ENCODE measurements at places on chromosomes 3 and 15.

GRCh38 chr3:106025151-106025722, 156.4 kb upstream of the CBLB start:
- DNase-seq, result no peak

DNA sequence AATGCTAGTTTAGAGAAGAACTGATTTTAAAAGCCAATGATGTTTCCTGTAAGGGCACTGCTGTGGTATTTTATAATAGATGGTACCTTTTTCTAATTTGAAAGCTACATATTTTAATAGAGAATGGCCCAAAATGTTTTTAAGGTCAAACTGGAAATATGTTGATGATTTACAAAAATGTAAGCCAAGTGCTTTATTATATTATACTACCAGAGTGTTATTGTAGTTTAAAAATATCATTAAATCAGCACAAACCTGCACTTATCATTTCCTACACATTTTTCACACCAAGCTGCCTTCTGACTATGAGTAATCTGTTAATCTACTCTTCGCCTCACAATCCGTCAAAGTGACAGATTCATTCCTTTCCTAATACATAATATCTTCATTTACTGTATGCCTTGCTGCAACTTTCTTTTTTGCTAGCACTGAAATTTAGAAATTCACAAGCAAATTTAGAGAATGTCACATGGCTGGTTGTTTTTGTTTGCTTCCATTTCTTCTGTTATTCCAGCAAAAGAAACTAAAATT, 126.4 kb upstream of the FAM3D start:
- peak; percentile 9 for DNase-seq

GRCh38 chr3:31614162-31614921, 81.6 kb downstream of the STT3B start:
- no peak for DNase-seq

DNA sequence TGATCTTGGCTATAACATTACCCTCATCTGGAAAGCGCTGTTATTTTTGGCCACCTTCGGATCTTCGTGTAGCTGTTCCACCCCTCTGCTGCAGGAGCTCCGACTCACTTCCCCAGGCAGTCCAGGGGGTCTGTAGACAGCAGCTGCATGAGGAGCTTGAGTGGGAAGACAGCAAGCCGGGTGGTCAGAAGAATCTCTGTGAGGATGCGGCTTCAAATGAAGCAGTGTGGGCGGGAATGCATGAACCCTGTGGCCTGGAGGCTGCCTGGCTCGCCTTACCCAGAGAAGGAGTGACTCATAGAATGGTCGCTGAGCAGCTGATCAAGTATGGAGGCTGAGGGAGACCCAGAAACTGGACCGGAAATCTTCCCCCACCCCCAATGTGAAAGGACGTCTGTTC, 45.2 kb upstream of the NR2F2 start:
- no peak for DNase-seq

- no peak for DNase-seq
These were observed 24.0 kb downstream of the ST8SIA2 start for GRCh38 chr15:92417716-92418115.

- DNase-seq, result peak; percentile 92
These were observed 21.1 kb upstream of the PLXND1 start for GRCh38 chr3:129627350-129628168.

- no peak for DNase-seq
These were observed 14.6 kb upstream of the FAM107A start for GRCh38 chr3:58591517-58592510.

DNA sequence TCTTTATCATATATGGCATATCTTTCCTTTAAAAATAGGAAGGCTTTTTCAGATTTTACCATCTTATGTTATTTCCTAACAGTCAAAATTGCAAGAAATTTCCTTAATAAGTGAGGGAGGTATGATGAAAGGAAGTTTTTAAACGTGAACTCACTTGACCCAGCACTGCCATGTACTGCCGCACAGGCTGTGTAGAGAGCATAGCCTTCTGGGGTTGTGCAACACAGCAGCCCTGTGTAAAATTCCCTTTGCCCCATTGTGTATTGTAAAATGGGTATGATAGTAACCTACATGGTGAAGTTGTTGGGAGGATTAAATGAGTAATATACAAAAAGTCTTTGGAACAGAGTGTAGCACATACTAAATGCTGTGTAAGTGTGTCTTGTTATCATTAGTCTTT, 78.6 kb downstream of the PEX5L start:
- DNase-seq, result no peak

DNA sequence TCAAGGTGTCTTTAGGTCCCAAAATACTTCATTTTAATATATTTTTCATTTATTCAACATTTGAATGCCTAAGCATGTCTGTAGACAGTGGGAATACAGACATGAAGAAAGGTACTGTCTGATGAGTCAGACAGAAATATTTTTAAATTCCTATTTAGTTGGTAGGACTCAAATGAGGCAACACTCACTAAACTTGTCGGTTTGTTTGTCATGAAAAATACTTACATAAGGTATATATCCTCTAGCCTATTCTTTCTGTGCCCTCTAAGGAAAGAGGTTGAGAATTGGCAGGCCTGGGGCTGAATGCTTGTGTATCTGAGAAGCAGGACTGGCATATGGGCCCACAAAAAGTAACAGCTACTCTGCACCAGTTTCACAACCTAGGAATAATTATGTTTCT, 423.6 kb upstream of the MDFIC2 start:
- DNase-seq, result no peak

DNA sequence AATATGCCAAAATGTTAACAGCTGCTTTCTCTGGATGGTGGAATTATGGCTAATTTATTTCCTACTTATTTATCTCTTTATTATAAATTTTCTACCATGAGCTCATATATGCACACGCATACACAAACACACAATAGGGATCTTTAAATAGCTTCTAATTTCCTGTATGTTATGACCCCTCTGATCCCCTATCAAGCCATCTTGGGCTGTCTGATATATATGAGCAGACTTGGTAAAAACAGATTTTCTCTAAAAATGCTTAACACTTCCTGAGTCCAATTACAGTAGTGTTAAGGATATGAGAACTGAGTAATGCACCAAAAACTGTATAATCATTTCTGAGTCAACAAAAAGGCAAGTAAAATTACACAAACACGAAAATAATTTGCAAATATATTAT, 52.0 kb upstream of the LMOD3 start:
- no peak for DNase-seq

DNA sequence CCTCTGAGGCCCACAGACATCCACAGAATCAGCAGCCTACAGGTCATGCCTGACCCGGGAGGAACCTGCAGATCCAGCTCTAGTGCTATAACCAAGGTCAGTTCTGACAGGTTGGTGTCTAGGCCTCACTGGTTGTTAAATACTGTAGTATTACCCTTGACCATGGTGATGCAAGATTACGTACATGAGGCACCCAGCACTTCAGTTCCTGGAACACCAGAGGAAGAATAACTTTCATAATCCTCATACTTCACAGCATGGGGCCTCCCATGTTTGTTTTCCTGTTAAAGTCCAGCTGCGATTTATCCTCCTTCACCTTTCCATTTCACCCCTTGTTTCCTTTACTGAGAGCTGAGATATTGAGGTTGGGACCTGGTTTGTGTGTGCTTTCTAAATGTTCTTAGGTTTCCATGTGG, 34.4 kb upstream of the GLCE start:
- no peak for DNase-seq

GRCh38 chr15:39499042-39499441, 81.8 kb upstream of the THBS1 start:
- DNase-seq, result no peak

DNA sequence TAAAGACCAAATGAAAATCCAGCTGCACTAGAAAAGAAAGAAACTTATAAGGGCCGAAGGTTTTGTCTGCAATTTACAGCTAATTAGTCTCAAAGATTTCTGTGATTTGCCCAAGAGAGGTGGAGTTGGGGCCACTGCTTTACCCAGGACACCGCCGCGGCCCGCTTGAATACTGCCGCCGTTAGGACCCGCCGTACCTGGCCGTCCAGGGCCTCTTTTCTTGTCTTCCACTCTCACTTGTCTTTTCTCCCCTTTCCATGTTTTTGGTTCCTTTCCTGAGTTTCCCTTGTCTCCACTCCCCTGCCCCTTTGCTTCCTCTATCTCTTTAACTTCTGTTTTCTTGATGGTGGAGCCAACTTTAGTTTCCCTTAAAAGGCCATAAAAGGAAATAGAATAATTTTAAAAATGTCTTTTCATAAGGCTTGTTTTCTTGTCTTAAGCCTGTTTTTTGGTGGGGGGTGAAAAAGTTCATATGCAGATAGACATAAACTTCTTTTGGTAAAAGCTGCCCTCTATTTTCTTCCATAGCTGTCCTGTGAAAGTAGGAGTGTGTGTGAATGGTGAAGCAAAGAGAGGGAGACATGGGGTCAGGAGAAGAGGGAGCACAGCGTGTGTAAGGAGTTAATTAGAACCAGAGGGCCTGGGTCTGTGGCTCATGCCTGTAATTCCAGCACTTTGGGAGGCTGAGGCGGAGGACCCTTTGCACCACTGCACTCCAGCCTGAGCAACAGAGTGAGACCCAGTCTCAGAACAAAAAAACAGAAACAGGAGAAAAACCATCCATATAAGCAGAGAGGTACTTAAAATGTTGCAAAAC, 16.0 kb upstream of the CCNL1 start:
- peak; percentile 45 for DNase-seq

DNA sequence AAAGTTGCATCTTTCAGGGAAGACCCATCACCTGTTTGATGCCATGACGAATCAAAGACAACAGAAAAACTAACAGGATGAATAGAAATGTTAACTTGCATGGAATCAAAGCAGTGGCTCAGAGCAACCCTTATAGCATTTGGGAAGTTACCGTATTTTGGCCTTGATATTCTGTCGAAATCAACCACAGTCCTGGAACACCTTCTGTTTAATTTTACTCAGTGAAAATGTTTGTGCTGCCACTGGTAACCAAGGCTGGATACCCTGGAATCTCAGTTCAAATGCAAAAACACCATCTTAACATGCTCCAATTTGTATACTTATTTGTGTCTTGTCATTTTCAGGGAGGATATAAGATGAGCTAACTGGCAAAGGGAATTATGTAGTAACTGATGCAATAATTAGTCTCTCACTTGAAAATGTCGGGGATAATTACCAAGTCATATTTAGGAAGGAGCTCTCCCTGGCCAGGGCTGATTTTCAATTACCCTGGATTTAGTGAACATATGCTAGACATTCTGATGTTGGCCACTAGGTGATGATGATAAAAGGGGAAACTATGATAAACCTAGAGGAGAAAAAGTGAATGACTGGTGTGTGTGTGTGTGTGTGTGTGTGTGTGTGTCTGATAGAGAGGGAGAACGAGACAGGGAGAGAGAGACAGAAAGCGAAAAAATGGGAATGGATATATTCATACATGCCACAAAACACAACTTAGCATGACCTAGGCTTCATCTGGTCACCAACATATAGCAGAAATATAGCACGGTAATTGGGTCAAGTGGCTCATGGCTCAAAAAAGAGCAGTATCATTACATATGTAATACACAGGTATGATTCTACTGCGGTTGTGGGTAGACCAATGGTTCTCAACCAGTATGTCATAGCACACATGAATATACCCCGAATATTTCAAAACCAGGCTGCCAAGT, 19.0 kb upstream of the PRICKLE2 start:
- DNase-seq, result peak; percentile 60

DNA sequence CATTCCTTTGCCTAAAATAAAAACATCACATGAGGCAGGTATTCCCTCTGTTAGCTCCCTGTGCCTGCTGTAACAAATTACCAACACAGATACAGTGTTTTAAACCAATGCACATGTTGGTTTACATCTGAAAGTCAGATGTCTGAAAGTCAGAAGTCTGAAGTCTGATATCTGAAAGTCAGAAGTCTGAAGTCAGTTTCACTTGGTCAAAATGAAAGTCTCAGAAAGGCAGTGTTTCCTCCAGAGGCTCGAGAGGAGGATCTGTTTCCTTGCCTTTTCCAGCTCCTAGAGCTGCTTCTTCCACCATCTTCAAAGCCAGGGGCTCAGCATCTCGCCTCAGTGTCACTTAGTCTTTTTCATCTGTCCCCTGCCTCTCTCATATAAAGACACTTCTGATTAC, 22.0 kb downstream of the SST start:
- DNase-seq, result no peak

DNA sequence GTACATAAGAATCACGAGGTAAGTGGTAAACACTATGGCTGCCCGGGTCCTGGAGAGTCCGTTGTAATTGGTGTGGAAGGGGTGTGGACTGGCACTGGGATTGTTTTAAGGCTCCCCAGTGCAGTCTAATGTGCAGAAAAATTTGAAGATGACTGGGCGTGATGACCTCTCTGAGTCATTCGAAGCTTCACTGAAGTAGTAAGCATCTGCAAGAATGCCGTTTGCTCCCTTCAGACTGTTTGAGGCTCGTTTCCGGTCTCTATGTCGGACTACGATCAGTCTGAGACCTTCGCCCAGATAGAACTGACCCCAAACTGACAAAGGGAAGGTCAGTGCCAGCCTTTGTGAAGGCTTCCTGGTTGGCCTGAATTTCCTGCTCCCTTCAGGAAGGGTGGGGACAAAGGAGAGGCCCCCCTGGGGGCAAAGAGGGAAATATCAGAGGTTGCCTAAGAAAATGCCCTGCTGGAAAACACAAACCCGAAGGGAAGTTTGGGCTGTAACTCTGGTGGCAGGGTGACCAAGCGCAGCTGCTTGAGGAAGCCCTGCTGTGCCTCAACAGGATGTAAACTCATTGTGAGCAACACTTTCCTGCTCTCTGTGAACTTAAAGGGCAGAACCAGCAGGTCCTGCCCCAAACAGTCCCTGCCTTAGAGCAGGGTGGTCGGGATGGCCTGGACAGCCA, 34.6 kb downstream of the BTD start:
- DNase-seq, result peak; percentile 74

DNA sequence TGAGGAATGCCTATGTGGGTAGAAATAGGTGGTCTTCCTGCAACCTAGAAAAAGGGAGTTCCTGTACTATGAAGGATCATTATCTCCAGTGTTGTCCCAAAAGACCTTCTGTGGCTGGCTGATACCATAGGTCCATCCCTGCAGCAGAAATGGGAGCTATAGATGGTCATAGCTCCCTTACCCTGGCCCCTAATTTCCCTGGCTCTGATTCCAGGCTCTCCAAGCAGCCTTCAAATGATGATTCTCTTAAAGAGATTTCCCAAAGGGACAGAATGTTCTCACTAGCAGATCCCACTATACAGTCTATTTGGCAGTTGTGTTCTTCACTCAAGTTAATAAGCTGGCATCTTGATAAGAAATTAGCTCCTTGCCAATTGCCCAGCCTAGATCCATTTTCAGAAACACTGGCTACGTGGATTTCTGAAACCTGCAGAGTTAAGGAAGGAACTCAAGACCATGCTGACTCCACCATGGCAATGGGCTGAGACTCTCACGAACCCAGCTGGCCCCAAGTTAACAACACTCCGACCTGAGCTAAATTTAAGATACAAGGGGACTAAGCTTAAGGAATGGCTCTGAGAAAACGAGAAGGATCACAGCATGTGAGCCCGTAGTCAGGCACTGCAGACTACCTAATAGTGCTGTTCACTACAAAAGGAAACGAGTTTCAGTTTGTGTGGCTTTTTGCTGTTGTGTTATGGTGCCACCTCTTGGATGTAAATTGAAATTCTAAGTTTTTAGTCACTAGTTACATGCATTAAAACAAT, 11.4 kb downstream of the C15orf40 start:
- peak; percentile 83 for DNase-seq

GRCh38 chr3:63521657-63522056, 130.8 kb upstream of the SNTN start:
- no peak for DNase-seq

Data from RKO (cell line).